ENCODE measurements at places on chromosomes 7 and 10. TPM values are rescaled to one million over a fixed set of nuclear protein-coding genes. Genes with fewer than 3 reads are reported as not detected.

Gene JAZF1
- polyA plus RNA-seq, result 25.1 TPM

Gene TBXAS1
- polyA plus RNA-seq, result 9.8 TPM

Gene AQP1
- 173 TPM for polyA plus RNA-seq

Gene WEE2
- polyA plus RNA-seq, result not detected

Gene AKR1D1
- not detected for polyA plus RNA-seq

Gene LRRC17
- polyA plus RNA-seq, result 2.5 TPM

Gene SPDYE9
- not detected for polyA plus RNA-seq

Gene TLX1
- polyA plus RNA-seq, result 0.02 TPM

Gene CALML3
- polyA plus RNA-seq, result 0.22 TPM

Gene CALML5
- polyA plus RNA-seq, result not detected

Gene VWDE
- polyA plus RNA-seq, result 0.20 TPM

Gene DGKI
- 0.22 TPM for polyA plus RNA-seq

Gene FOXK1
- 7.8 TPM for polyA plus RNA-seq

Gene ORAI2
- polyA plus RNA-seq, result 17.8 TPM

Gene COMTD1
- 33.3 TPM for polyA plus RNA-seq

Gene ASZ1
- polyA plus RNA-seq, result not detected

Gene POP7
- 25.2 TPM for polyA plus RNA-seq

Gene LFNG
- polyA plus RNA-seq, result 52.7 TPM

Gene TMEM120A
- 117 TPM for polyA plus RNA-seq

Gene TRIM50
- 1.2 TPM for polyA plus RNA-seq

Gene TRPV6
- polyA plus RNA-seq, result 0.42 TPM

Gene SFRP4
- polyA plus RNA-seq, result 3.0 TPM

Gene CFAP69
- 2.5 TPM for polyA plus RNA-seq

Gene ASIC3
- polyA plus RNA-seq, result 2.8 TPM

Gene CXCL12
- 208 TPM for polyA plus RNA-seq

Gene PLOD3
- 49.1 TPM for polyA plus RNA-seq

Gene DRGX
- not detected for polyA plus RNA-seq

Gene MBL2
- polyA plus RNA-seq, result not detected

Gene RET
- 0.65 TPM for polyA plus RNA-seq

Gene SPDYE2
- 0.03 TPM for polyA plus RNA-seq

Gene CCL24
- 1.0 TPM for polyA plus RNA-seq

Gene SLC39A12
- polyA plus RNA-seq, result 0.15 TPM

Gene SLC18A3
- polyA plus RNA-seq, result 0.02 TPM

Gene GPR22
- polyA plus RNA-seq, result not detected

Gene CPA4
- polyA plus RNA-seq, result 0.67 TPM

Gene TAC1
- polyA plus RNA-seq, result not detected

Gene CALHM1
- not detected for polyA plus RNA-seq

Gene ADCY1
- 2.7 TPM for polyA plus RNA-seq

Gene VPS26A
- polyA plus RNA-seq, result 45.2 TPM

Gene TRPV5
- polyA plus RNA-seq, result not detected

Gene THSD7A
- polyA plus RNA-seq, result 0.79 TPM

Gene HOXA9
- polyA plus RNA-seq, result 1.4 TPM

Gene PTPRZ1
- polyA plus RNA-seq, result 1.1 TPM

Gene OPALIN
- not detected for polyA plus RNA-seq

Gene GPR146
- polyA plus RNA-seq, result 71.2 TPM

Gene GPR15LG
- polyA plus RNA-seq, result not detected

Gene BRI3
- polyA plus RNA-seq, result 179 TPM

Gene IGF2BP3
- 0.45 TPM for polyA plus RNA-seq

Gene EN2
- not detected for polyA plus RNA-seq

Gene DKK1
- 8.0 TPM for polyA plus RNA-seq

Gene CPXM2
- polyA plus RNA-seq, result 4.7 TPM

Gene CAMK2B
- 1.3 TPM for polyA plus RNA-seq

Gene STEAP1B
- 0.14 TPM for polyA plus RNA-seq

Gene CNNM1
- polyA plus RNA-seq, result under 0.01 TPM

Gene FEZF1
- polyA plus RNA-seq, result not detected

Gene CYP26C1
- polyA plus RNA-seq, result 0.03 TPM

Gene ITGA8
- 2.6 TPM for polyA plus RNA-seq

All from adipose tissue (tissue), 3 donors.